ENCODE measurements at places on chromosomes 1 and 21. TPM values are rescaled to one million over a fixed set of nuclear protein-coding genes. Genes with fewer than 3 reads are reported as not detected.

MAEL gene
- not detected for total RNA-seq

LORICRIN gene
- total RNA-seq: not detected

CHAF1B gene
- total RNA-seq: 12.1 TPM

USP25 gene
- total RNA-seq: 12.8 TPM

LCE1B gene
- not detected for total RNA-seq

TDRD5 gene
- 0.05 TPM for total RNA-seq

SPATA46 gene
- not detected for total RNA-seq

JTB gene
- 144 TPM for total RNA-seq

C1orf94 gene
- not detected for total RNA-seq

TAS1R1 gene
- not detected for total RNA-seq

CHRNB2 gene
- total RNA-seq: 0.47 TPM

KCNE1 gene
- total RNA-seq: not detected

PTGFRN gene
- 12.6 TPM for total RNA-seq
